Fibroblast of upper back skin (primary cell): ENCODE measurements at places on chromosomes 2 and 18.

DNA sequence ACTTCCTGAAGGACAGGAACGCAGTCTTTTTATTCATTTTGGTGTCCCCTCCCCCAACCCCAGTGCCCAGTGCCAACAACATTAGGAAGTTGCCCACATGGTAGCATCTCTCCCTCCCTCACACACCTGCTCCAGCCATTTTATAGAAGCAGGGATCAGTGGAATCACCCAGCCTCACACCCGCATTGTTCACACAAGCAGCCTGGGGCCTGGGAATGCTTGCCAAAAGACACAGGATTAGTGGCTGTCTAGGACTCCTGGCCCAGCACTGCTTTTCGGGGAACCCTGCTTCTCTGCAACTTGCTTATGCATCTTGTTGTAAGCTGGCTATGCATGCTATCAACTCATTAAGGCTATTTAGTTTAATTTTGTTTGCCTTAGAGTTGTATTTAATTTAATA is 17.9 kb downstream of the TMEM37 start:
- DNase-seq = no peak

DNA sequence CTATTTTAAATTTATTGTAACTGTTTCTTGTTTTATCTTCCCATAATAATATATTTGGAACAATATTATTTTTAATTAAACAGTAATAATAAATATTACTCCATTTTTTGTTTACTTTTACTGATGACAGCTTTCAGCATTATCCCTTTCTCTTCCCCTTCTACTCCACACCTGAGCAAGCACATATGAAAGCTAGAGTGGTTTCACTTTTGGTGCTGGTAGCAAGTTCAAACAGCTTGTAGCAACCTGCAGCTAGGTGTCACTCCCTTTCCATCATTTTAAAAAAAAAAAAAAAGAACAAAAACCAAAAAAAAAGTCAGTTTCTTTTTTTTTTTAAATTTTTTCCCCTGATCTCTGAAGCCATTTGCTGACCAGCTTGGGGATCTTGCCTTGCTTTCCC is 801.8 kb downstream of the CCDC85A start:
- DNase-seq = no peak

DNA sequence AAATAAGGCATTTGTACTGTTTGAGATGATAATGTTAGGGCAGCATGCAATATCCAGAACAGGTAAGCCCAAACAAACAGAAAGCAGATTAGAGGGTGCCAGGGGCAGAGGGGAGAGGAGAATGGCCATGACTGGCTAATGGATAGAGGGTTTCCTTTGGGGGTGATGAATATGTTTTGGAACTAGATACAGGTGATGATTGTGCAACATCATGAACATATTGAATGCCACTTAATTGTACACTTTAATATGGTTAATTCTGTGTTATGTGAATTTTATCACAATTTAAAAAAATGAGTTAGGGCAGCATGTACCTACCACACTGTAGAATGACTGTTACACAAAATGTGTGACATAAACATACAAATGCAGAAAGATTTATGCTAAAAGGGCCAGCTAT is 255.5 kb upstream of the FN1 start:
- no peak for DNase-seq

- DNase-seq = peak; percentile 68
These were observed at the start of gene COBLL1 for GRCh38 chr2:164841719-164842623. TSS of gene COBLL1 (minus strand) at chr2:164841823. CDS start at chr2:164841196, 627 bp downstream.

DNA sequence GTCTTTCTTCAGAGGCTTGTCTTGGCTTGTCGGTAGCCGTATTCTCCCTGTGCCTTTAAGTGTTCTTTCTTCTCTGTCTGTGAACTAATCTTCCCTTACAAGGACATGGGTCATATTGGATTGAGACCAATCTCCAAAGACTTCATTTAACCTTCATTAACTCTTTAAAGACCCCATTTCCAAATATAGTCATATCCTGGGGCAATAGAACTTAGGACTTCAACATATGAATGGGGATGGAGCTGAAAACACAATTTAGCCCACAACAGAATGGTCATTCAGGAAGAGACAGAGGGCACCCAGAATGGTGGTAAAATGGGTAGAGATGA is 82.1 kb upstream of the TANK start:
- DNase-seq = no peak

GRCh38 chr18:11872479-11873136 is 21.4 kb downstream of the CHMP1B start:
- DNase-seq = peak; percentile 29

DNA sequence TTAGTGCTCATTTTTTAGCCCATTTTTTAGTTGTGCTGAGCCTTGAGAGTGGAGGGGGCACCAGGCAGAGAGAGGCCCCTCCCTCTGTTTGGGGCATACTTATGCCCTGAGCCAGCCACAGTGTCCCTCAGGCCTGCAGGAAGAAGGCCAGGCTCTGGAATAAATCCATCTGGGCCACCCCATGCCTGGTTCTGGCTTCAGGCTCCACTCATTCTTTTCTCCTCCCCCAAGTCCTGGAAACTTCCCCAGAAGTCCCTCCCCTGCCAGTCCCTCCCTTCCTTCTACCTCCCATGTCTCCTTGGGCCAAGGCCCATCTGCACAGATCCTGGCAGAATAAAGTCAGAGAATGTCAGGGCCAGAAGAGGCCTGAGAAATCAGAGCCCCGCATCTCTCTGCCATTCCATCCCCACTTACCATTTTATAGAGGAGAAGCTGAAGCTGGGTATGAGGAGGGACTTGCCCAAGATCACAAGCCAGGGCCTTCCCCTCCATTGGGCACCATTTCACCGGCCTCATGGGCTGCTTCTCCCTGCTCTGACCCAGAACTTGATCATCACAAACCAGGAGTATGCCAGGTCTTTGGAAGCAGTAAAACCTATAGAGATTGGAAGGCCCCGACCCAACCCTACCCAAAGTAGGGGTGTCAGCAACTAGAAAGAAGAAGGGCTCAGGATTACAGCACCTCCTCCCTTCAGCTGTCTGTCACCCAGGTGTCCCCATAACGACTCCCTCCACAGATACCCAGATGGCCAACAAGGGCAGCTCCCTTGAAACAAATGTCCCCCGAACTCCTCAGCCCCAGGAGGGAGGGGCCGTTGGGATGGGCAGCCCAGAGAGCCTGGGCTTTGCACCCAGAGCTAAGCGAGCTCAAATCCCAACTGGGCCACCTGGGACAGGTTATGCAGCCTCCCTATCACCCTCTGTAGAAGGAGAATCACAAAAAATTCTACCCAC is 108.4 kb downstream of the POLR1A start:
- peak; percentile 87 for DNase-seq

- DNase-seq = peak; percentile 17
These were observed 219.6 kb downstream of the CELF4 start for GRCh38 chr18:37346048-37346447.

- no peak for DNase-seq
These were observed 886.0 kb upstream of the CHAC2 start for GRCh38 chr2:52881606-52882005.

DNA sequence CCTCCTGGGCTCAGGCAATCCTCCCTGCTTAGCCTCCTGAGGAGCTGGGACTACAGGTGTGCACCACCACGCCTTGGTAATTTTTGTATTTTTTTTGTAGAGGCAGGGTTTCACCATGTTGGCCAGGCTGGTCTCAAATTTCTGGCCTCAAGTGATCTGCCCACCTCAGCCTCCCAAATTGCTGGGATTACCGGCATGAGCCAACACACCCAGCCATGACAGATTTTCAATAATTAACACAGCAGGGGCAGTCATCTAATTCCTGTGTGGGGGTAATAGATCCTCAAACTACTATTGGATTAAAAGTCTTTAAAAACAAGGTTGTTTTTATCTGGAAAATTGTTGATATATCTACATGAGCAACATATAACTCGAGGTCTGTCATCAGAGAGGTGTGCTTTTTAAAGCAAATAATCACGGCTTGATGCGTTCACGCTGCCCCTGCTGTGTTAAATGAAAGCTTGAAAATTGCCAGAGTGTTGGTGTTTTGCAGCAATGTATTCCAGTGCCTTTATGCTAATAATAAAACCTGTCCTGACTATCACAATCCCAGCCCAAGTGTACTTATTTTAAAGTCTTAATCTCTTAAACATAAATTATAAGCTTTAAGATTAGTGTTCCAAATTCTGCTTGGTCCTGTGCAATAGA is 35.6 kb upstream of the ASB1 start:
- no peak for DNase-seq

DNA sequence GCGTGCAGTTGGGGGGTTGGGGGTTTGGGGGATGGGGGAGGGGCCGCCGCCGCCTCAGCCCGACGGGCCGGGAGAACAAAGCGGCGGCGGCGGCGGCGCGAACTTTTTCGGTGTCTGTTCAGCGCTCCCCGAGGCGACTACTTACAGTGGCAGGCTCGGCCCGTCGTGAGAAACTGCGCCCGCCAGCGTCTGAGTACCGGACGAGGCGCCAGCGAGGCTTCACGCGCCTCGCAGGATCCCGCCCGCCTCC is 172 bp downstream of the PRKD3 start:
- no peak for DNase-seq

DNA sequence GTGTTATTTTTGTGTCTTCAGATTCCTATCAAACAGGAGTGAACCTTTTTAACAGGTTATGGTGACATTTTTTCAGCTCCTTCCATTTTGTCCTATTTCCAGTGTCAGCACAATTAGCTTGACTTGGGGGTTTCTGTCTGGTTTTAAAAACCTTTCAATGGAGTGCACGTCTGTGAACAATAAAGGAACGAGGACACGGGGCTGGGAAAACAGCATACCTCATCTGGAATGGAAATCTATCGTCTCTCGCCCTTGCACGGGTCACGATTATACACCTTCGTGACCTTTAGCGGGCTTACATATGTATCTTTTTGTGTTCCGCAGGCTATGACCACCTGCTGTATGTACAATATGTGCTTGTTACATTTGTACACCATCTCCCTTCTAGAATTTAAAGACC is 2.3 kb upstream of the ZNF532 start:
- no peak for DNase-seq

GRCh38 chr2:222900354-222900753 is 39.5 kb downstream of the ACSL3 start:
- DNase-seq = no peak

DNA sequence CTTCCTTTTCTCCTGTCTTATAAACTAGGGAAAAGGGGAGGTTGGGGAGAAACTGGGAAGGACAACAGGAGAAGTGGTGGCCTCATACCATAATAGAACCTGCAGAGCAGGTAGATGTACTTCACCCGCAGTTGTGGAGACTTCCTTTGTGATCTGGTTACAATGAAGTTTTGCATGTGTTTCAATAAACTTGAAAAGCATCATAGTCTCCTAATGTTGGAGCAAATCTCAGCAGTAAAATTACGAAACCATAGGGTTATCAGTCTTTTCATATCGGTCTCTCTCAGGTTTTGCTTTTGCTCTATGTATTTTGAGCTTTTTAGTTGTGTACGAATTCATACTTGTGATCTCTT is 30.5 kb downstream of the ANO7 start:
- no peak for DNase-seq
